Activated naive CD4-positive, alpha-beta T cell treated with anti-CD3 and anti-CD28 coated beads for 36 hours (primary cell): ENCODE measurements at places on chromosomes 3 and 15.

GRCh38 chr3:139988472-139989156 lies 53.6 kb downstream of the CLSTN2 start:
- no peak for DNase-seq

DNA sequence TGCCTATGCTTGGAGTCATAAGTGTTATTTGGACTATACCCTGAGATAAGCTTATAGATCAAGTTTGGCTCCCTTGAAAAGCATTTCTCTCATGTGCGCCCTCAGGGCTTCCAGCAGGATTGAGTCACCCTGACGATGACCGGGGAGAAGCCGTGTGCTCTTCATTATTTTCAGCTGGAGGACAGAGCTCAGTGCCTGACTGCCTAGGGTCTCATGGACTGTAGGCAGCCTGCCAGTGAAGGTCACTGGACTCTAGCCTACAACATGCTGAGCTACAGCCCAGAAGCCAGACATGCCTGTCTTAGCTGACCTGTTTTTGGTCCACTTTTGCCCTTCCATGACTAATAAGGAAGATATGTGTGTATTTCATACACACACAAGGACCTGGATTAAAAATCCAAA lies 31.6 kb upstream of the NUDT16 start:
- no peak for DNase-seq

GRCh38 chr3:54891540-54891897 lies 36.3 kb downstream of the LRTM1 start:
- DNase-seq: no peak

DNA sequence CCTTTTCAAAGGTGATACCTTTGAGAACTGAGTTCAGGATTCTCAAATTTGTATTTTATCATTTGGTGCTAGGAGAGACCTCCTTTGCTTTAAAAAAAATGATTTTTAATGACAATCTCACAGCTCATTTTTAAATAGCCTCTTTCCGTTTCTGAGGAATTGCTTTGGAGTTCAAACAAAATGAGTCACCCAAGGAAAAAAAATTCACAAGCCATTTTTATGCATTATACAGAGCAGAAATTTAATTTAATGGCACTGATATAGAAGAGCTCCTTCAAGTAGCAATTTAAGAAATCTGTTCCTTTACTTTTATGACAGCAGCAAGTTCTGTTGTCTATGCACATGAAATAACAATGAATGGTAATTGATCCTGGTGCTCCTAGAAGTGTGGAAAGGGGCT lies 337.9 kb upstream of the KCNMB2 start:
- no peak for DNase-seq

DNA sequence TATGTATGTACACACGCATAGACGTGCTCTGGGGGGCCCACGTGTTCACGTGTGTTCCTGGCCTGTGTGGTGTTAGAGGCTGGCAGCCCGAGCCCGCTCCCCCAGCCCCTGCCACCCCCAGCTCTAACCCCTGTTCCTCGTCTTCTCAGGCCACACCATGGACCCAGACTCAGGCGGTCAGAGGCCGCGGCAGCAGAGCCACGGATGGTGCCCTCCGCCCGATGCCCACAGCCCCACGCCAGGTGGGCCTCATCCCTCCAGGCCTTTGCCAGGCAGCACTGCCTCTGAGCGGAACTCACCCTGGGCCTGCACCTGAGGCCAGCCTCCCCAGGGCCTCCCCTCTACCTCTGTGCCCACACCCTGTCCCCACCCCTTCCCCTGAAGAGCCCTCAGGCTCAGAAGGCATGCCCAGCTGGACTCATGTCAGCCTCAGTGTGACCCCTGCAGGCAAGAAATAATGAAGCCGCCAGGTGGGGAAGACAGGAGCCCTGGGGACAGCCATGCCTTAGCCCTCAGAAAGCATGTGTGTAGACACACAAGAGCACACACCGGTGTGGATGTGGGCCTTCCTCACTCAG lies 16.4 kb upstream of the GNAT1 start:
- no peak for DNase-seq

- DNase-seq: no peak
Observed at GRCh38 chr3:188421151-188421821, 267.3 kb downstream of the LPP start.
